Kidney (tissue), 22 donors: ENCODE measurements at places on chromosomes 6 and 20.
A peak's percentile ranks its signal among the peaks of the same experiment; 100 is the strongest.

DNA sequence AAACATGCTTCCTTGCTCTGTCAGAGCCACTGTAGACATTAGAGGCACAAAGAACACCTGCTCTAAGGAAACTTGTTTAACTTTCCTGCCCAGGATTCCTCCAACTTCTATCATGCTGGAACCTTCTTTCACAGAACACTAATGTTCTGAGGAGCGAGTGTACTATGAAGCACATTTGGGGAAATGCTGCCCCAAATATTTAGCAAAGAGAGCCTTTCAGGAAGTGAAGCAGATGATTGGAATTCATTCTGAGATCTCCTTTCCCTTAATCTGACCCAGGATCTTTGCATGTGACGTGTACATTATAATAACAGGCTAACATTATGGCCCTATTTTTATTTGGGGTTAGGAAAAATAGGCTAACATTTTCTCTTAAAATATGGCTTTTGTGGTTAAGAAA, 21.0 kb upstream of the FYN start:
- DNase-seq = no peak

DNA sequence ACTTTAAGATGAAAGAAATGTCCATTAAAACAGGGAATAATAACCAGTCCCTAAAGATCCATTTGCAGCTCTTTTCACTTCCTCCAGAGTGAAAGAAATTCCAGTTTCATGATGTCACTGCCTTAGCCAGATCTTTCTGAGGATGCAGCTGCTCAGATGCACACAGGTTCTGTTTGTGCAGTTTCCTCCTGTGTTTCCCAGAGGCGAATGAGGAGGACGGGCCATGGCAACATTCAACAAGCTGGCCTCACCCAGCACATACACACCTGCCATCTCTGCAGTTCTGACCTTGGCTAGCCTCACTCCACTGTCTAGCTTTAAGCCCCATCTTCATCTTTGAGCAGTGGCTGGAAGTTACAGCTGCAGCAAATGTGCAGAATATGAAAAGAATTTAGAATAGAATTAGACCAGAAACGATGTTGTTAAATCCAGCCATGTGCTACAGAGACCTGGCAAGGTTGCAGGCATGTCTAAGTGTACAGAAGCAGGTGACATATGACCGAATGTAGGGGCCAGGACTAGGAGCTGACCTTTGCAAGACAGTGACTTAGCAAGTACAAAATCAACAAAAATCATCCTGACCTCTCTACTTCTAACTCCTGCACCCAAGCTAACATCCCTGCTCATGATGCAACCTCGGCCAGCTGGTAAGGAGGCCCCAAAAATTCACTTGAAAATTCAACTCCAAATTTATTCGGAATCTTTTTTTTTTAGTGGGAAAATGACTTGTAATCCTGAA, 35.0 kb downstream of the FAM50B start:
- peak; percentile 38 for DNase-seq

DNA sequence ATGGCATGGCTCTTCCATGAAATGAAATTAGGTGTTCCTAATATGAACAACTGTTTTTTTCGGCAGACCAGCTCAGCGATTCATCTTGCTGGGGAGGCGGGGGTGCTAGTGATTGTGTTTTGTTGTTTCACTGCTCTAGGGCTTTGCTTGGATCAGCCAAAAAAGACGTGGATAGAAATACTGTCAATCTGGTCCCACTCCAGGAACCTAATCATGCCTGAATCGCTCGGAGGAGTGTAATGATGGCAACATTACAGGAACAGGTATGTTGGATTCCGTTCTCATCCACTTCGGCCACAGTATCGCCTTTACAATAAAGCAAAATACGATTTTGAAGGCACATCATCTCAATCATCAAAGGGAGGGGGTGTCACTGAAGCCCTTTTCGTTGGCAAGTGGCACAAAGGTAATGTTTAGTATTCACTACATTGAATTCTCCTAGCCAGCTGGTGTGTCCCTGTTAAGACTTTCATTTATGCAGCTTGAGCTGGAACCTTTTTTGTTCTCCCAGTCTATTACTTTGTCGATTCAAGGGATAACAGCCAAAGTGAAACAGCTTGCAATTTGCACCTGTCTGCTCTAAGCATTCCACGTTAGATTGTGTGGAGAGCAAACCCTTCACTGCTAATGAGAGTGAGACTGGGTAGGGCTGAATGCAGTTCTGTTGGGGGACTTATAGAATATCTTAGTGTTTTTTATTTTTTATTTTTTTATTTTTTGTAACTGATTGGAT, 477.7 kb downstream of the TFAP2A start:
- no peak for DNase-seq

GRCh38 chr20:48357714-48358113, 470.1 kb downstream of the PREX1 start:
- no peak for DNase-seq

- DNase-seq = no peak
These were observed 10.4 kb downstream of the TGM6 start for GRCh38 chr20:2390951-2391675.

DNA sequence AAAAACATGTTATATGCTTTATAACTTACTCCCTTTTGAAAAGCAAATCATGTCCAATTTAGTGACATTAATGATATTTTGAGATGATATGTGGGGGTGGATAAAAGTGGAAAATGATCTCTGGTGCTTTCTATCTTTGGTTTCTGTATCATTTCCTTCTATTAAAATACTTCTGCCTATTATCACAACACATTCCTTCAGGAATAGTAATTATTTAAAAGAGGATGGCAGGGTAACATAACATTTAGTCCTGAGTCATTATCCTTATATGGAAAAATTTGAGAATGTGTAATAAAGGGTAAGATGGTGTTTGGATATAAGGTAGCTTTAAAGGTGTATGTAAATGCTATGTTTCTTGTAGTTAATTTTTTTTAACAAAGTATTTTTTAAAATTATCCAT, 657.7 kb downstream of the PHF3 start:
- DNase-seq = no peak

DNA sequence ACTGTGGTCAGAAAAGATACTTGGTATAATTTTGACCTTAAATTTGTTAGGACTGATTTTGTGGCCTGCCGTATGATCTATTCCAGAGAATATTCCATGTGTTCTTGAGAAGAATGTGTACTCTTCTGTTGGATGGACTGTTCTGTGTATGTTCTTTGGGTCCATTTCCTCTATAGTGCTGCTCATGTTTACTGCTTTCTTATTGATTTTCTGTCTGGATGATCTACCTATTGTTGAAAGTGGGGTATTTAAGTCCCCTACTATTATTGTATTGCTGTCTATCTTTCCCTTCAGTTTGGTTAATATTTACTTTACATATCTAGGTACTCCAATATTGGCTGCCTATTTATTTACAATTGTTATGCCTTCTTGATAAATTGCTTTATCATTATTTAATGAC, 298.4 kb downstream of the BCKDHB start:
- DNase-seq = no peak

- no peak for DNase-seq
These were observed 230.9 kb upstream of the HTR1E start for GRCh38 chr6:86706449-86706848.

GRCh38 chr6:161226009-161226964, 47.6 kb downstream of the AGPAT4 start:
- DNase-seq = peak; percentile 68

DNA sequence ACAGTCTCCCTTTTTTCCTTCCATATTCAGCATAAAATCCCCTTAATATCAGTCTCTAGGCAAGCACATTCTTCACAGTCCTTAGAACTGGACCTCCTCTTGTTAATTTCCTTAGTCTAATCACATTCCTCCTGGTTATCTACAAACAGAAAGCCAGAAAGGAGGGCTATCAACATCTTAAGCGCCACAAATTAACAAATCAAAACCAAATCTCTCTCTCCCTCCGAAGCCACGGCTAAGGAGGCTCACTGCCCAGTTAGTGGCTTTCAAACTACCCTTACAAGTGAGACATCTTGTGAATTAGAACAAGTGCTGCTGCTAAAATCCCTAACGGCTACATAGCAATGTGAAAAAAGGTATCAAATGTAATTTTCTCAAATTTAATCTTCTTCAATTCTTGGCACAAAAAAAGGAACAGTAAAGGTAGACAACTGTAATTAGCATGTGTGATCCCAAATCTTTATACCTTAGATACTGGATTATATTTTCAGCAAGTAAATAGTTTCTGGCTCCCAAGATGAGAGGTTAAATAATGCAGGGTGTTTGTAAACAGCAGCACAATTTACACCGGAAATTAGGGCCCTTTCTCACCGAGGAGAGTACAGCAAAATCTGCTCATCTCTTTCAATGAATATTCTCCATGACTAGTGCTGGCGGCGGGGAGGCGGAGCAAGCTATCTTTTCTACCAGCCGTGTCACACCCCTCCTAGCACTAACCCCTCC, 1.4 kb upstream of the TRIM39 start:
- no peak for DNase-seq
